ENCODE measurements at places on chromosomes 2 and 18.

DNA sequence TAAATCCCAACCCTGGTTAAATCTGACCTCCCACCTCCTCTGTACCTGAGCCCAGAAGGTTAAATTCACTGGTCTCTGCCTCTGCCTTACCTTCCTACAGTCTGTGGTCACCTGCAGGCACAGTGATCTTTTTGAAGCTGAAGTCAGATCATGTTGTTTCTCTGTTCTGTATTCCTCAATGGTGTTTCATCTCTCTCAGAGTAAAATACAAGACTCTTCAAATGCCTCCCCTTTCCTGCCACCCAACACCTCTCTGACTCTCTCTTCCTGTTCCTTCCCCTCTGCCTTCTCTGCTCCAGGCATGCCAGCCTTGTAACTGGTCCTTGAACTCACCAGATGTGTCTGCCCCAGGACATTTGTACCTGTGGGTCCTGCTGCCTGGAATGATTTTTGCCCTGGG, 219.3 kb downstream of the UXS1 start:
- DNase-seq: no peak

DNA sequence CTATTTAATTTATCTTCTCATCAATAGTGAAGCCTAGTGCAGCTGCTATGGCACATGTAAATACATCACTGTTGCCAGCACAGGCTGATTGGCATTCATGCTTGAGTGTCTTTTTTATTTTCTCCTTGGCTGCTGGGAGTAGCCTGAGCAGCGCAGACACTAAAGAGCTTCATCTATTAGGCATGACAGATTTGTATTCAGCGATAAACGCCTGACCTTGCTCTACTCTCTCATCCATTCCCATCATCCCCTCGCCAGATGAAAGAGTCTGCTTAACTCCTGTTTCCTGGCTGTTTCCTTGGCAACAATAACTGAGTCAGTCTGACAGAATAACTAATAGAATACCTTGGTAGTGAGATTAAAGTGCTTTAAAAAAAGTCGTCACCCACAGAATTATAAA, 753.6 kb downstream of the DCC start:
- no peak for DNase-seq

- DNase-seq: no peak
These were observed 125.2 kb upstream of the PIK3C3 start for GRCh38 chr18:41829647-41830516.

- no peak for DNase-seq
These were observed 3.0 kb upstream of the CCDC93 start for GRCh38 chr2:118016911-118017310.

DNA sequence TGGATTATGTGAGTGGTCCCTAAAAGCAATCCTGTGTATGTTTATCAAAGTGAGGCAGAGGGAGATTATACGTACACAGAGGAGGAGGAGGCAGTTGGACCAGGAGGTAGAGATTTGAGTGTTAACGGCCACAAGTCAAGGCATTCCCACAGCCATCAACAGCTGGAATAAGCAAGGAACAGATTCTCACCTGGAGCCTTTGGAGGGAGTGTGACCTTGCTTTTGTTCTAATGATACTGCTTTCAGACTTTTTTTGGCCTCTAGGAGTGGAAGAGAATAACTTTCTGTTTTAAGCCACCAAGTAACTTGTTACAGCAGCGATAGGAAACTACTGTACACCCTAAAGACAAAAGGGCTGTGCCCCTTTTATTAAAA, 18.1 kb downstream of the LCLAT1 start:
- no peak for DNase-seq

GRCh38 chr18:75544496-75544895, 117.0 kb upstream of the SMIM21 start:
- no peak for DNase-seq

GRCh38 chr18:68520406-68521075, 194.4 kb downstream of the TMX3 start:
- no peak for DNase-seq

DNA sequence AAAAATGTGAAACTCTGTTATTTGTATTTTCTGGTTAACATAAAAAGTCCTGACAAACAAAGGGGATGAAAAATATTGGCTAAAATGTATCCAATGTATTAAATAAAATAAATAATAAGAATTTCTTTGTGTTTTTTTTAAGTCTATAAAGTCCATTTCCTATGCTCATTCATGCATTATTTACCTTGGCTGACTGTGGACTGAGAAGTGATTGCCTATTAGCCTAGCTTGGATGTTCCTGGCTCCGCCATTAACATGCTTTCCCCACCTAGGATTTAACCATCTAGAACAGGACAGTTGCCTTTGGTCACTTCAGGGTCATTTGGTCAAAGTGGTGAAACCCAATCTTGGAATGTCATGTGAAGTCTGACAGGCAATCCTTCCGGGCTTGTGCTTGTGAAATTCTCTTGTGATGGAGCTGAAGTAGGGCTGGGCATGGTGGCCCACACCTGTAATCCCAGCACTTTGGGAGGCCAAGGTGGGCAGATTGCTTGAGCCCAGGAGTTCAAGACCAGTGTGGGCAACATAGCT, 60.4 kb upstream of the TANC1 start:
- no peak for DNase-seq

- no peak for DNase-seq
These were observed 140.8 kb downstream of the FAM210A start for GRCh38 chr18:13585379-13586153.

DNA sequence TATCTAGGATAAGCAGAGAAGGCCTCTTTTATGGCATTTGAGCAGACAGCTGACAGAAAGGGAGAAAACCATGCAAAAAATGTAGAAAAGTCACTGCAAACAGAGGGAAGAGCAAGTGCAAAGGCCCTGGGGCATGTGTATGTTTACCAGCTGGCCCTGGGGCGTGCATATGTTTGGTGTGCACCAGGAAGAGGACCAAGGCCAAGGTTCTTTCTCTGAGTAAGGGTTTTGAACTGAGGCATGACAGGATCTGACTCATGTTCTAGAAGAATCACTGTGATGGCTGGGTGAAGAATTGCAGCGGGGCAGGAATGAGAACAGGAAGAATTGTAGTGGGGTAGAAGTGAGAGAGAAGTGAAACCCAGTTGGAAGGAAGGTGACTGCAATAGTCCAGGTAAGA, 69.6 kb downstream of the STEAP3 start:
- no peak for DNase-seq
